ENCODE measurements at places on chromosomes 11 and 22.

DNA sequence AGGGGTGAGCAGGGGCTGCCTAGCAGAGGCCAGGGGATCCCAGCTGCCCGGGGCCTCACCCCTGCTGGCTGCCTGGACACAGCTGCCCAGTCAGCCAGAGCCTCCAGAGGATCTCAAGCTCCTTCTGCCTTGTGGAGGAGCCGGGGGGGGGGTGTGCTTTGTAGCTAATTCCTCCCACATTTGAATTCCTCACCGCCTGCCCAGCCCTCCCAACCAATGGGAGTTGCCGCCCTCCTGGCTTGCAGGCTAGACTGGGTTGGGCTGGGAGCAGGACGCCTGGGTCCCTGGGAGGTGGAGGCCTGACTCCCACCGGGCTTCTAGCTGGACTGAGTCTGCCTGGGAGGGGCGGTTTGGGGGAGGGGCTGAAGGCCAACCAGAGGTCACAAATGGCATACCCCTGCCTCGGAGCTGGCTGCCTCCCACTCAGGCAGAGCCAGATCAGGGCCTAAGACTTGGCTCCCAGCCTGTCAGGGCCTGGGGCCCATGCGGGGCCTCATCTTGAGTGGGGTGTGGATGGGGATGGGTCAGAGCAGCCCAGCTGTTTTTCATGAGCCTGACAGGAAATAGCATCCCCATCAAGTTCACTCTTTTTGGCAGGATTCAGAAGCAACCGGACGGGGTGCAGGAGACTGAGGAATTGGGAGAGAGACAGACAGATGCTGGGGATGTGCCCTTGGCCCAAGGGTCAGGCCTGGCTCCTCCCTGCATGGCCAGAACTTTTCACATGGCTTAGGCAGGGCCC is 29.2 kb upstream of the PDE2A start:
- no peak for DNase-seq

DNA sequence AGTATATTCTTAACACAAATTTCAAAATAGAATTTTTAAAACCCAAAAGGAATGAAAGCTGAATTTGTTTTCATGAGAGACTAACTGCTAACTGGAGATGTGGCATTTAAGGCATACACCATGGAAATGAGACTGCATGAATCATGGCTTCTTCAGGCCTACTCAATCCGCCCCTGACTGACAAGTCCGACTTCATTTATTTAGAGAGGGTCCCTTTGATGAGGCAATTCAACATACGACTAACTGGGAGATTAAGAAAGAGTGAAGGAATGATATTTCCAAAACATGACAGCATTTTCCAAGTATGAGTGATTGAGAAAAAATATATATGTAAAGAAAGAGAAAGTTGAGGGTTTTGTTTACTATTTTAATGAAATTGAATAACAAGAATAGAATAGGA is 720.1 kb downstream of the DLG2 start:
- DNase-seq = no peak

DNA sequence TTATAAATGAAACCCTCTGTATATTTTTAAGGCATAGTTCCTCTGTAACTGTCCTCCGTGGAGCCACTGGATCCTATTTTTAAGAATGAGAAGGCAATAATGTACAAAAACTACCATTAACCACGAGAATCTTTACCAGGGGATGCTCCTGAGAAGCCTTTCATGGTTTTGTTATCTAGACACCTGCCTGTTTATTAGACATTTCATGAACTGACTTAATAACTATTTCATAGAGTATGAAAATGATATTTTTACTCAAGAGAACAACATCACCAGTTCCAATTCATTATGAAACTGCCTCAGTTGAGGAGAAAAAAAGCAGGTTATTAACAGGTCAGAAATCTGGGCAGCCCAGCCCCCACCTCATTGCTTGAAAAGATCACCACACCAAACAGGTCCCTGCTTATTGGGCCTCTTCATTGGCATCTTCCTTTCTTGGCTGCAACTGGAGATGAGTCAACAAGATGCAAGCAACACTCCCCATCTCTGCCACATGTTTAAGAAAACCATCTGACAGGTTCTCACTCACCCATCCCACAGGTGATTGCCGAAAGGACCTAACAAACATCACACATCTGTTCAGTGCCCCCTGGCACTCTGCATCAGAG is 27.8 kb downstream of the ETS1 start:
- no peak for DNase-seq

- DNase-seq = no peak
Observed at GRCh38 chr22:43546186-43546585, 134.4 kb downstream of the MPPED1 start.

GRCh38 chr11:131385763-131386390 is 15.5 kb downstream of the NTM start:
- no peak for DNase-seq

DNA sequence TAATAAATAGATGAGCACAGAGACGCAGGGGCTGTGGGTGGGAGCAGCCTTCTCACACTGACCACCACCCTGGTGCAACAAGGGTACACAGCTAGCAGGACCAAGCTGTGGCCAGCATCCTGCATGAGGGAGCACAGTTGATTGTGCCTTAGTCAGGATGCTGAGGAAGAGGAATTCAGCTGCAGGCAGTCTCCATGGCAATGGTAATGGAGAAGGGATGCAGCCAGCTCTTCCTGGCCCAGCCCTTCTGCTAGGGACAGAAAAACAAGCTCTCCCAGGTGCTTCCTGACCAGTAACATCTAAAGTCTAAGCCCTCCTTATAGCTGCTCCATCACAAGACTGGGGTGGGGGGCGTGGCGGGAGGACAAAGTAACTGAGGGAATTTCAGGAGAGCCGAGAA is 363.5 kb downstream of the BUD13 start:
- no peak for DNase-seq

- DNase-seq = no peak
Observed at GRCh38 chr22:35514366-35514765, 26.3 kb upstream of the RASD2 start.
